ENCODE measurements at places on chromosomes 2 and 18.

- no peak for DNase-seq
Measured at GRCh38 chr2:52571380-52572347, 1195.9 kb upstream of the CHAC2 start.

- peak; percentile 43 for DNase-seq
Measured at GRCh38 chr2:144477957-144478311, 42.0 kb downstream of the ZEB2 start.

DNA sequence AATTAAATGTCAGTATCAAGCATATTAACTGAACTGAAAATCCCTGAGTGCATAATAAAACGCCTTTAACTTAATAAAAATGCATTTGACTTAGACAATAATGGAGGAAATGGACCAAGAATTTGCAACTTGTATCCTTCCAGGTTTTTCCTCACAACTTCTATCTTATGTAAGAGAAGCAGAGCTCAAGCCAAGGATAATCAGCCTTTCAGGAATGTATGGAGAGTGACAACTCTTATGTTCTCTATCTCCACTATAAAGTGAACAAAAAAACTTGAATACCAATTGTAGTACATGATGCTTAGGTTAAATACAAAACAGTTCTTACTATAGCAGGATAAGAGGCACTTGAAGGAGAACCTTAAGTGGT lies 64.8 kb upstream of the CYP26B1 start:
- DNase-seq: no peak

- peak; percentile 64 for DNase-seq
Measured at GRCh38 chr2:85421260-85422071, 3.0 kb downstream of the SH2D6 start.

DNA sequence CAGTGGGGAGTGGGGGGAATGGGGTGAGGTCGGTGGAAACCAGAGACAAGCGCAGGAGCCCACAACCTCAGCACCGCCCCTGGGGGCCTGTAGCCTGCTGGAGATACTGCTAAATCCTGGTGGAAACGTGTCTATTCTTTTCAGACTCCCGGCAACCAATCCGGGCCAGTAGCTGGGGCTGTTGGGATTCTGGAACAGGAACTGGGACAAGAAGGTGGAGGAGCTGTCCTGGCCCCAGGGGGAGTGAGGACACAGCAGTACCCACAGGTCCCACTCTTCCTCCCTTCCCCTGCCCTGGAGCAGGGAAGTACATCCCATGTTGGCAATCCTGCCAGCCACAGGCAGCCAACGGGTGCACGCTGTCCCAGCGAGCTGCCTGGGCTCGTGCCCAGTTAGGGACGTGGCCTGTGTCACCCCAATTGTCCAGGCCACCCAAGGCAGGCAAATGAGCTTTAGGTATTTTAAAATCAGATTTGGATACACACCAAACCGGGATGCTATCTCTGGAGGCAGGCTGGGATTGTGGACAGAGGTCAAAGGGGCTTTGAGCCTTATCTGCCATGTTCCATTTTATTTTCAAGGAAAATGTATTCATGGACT lies 51.8 kb downstream of the HS1BP3 start:
- DNase-seq: no peak

- no peak for DNase-seq
Measured at GRCh38 chr2:118699447-118700175, 147.8 kb downstream of the EN1 start.

GRCh38 chr2:123624816-123625215 lies 400.3 kb upstream of the CNTNAP5 start:
- DNase-seq: no peak

DNA sequence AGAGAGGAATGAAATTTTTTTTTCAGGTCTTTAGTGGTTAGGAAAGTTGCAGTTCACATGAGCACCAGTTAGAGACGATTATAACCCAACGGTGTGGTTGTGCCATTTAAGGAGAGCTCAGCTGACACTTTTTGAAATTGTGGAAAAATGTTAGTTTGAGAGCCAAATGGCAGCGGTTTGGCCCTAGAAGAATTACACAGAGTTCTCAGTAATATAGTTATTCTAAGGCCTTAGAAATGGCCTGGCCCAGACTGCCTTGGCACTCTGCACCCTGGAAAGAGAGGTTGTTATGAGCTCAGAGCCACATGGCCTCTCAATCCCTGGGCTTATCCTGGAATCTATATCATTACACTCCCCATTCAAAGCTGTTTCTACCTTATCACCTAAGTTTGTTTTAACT lies 117.4 kb downstream of the RHBDD1 start:
- no peak for DNase-seq

GRCh38 chr18:50192995-50193795 lies 1.8 kb downstream of the MYO5B start:
- DNase-seq: no peak

DNA sequence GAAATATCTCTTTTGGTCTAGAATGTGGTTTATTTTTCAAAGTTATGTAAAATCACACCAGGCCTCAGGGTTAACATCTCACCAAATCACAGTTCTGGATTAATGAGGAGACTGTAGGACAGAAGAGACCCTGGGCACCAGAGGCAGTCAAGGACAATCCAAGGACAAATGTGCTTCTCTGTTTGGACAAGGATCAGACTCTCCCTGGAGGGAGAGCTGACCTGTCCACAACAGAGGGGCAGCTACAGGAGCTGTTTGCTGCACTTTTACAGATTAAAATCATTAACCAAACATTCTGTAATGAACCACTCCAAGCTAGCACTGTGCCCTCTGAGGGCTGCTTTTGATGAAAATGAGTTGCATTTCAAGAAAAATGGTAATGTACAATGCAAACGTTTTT lies 690.6 kb upstream of the SLC8A1 start:
- no peak for DNase-seq

DNA sequence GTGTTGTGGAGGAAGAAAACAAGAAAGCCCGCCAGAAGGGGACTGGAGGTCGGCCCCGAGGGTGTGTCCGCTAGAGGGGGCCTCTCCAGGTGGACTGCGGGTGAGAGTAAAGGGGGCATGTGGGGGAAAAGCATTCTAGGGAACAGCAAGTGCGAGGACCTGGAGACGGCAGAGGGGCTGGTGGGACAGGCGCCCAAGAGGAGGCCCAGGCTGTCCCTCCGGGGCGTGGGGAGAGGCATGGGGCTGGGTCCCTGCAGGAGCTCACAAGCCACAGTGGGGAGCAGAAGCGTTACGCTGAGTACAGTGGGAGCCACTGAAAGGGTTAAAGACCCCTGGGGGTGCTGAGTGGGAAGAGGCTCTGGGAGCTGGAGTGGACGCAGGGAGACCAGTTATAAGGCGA lies 1.6 kb upstream of the KLF11 start:
- no peak for DNase-seq

DNA sequence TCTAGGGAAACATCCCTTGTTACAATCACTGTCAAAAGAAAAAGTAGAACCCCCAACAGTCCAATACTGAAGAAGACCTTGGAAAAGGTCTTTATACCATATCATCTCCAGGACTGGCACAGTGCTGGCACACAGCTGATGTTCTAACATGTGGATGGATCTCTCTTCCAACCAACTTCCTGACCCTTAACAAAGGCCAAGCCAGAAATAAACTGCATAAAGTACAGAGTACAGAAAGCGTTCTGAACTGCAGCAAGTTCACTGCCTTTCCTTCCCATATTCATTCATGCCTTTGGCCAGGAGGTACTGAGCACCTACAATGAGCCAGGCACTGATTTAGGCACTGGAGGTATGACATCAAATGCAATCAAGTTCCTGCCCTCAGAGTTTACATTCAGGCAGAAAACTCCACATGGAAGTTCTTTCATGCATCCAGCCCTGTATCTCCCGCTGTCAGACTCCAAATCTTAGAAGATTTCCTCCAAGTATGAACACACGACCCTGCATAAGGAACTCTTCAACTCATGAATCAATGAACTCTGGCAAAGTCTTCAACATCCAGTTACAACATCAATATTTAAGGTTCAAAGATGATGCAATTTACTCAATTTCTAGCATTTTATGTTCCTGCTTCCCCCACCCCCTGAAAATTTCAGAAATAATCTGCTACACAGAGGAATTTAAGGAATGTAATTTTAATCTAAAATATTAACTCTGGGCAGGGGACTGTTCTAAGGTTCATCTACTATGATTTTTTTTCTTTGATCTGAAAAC lies 33.8 kb downstream of the ACVR1 start:
- DNase-seq: no peak

- no peak for DNase-seq
Measured at GRCh38 chr2:230505162-230505561, 89.2 kb downstream of the SP100 start.

DNA sequence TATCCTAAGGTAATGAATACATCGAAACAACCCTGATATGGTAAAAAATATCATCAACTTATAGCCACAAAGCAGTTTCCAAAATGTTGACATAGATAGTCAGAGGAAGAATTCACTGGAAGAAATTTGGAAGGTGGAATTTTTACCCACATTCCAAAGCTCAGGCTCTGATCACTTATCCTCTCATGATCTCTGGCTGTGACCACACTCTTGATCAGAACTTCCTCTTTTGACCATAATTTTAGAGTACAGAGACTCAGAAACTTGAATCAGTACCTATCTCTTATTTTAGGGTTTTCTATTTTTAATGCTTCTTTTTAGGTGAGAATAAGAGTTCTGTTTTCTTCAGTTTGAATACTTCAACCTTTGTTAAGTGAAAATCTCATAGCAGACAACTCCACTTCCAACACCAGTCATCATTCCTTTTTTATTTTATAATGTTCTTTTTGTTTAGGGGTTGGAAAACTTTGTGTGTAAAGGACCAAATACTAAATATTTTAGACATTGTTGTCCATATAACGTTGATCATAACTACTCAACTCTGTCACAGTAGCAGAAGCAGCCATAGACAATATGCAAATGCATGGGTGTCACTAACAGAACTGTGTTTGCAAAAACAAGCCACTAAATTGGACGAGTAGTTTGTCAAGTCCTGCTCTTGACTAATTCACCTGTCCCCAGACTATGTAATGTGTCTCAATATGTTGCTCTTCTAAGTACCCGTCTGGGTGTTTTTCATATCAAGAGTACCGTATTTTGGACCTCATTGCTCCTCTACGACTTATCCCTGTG lies 891.6 kb upstream of the CRIM1 start:
- no peak for DNase-seq

DNA sequence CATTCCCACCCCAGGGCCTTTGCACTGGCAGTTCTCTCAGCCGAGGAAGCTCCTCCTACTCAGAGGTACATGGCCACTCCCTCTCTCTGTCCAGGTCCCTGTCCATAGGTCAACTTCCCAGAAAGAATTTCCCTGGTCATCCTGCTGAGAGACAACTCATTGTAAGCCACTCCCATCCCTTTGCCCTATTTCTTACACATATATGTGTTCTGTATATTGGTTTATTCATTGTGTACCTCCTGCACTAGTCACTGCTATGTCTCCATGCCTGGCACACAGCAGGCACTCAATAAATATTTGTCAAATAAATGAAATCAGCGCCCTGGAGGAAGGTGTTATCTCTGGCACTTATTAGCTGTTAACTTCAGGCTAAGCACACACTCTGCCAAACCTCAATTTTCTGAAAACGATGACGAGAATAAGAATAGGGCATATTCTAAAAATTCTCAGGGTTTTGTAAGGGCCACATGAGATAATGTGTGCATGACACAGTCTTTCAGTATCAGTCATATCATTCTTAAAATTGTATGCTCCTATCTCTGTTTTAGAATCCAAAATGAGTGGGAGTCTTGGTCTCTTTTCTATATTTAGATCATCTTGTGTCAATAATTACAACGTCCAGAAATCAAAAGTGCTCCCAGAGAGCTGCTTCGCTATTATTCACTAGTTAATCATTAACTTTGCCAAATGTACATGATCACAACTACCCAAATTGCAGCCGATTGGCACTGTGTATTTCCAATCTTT lies 198.0 kb downstream of the ALK start:
- no peak for DNase-seq

GRCh38 chr18:25646971-25647370 lies 295.0 kb upstream of the ZNF521 start:
- DNase-seq: peak; percentile 77

DNA sequence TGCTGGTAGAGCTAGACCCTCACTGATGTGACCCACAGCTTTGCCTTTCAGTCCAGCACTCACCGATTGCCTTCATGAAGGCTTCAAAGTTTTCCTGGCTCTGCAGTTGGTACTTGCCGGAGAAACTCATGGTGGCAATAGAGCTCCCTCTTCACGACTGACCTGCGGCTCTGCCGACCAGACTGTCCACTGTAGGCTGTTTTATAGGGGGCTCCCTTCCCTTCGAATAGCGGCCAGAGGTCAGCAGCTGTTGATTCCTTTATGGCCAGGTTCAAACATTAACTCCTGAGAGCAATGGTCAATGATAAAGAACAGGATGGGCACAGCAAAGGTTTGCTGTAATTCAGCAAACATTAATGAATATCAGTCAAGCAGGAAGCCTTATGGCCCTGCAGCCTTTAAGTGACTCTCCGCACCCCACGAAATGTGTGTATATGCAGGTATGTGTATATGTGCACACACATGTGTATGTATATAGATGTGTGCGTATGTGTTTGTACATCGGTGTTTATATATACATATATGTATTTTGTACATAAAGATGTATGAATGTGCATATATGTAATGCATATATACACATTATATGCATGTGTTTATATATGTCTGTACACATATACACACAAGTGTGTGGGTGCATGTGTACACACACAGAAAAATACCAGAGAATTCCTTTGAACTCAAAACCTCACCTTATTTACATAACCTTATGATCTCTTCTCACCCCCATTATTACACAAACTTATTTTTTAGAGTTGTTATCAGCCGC lies at the start of gene FABP1:
TSS of gene FABP1 (minus strand) at position 175 of the 766 bp plus-strand sequence. CDS start at position 130, 45 bp downstream.
- DNase-seq: no peak

GRCh38 chr2:121960251-121960650 lies 204.8 kb downstream of the TSN start:
- no peak for DNase-seq

DNA sequence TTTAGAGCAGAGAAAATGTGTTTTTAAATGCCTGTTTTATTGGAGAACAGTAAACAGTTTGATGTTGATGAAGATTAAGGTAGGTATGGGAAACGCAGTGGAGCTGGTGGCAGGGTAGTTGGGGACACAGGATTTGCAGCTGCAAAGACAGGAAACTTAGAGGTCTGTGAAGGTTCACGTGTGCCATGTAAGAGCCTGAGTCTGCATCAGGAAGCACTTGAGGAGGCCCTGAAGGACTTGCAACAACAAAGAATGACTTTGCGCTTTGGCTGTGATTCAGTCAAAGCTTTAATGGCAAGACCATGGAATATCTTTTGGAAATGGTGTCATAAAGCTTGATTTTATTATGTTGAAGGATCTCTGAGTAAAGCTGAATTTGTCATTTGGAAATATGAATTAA lies 347.6 kb upstream of the KCNJ3 start:
- DNase-seq: no peak

DNA sequence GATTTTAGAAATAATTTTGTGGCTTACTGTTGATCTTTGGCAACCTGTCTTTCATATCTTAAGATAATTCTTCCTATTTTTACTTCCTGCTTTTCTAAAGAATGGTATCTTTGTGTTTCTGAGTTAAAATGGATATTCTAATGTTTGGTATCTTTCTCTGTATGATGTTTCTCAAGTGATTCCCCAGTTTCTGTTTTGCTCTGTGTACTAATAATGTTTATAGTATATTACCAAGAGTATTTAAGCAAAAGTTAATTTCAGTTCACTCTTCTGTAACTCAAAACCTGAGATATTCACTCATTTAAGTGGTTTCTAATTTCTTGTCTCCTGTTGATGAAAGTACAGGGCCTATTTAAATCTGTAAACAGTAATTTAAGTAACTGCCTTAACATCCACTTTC lies 58.3 kb downstream of the CCDC150 start:
- DNase-seq: no peak

GRCh38 chr2:234588054-234588430 lies 91.2 kb upstream of the ARL4C start:
- DNase-seq: no peak
